ENCODE measurements at places on chromosomes 6 and 20. TPM values are rescaled to one million over a fixed set of nuclear protein-coding genes. Genes with fewer than 3 reads are reported as not detected.

MAS1L gene
- not detected for polyA plus RNA-seq

DOK5 gene
- 0.58 TPM for polyA plus RNA-seq

DNA sequence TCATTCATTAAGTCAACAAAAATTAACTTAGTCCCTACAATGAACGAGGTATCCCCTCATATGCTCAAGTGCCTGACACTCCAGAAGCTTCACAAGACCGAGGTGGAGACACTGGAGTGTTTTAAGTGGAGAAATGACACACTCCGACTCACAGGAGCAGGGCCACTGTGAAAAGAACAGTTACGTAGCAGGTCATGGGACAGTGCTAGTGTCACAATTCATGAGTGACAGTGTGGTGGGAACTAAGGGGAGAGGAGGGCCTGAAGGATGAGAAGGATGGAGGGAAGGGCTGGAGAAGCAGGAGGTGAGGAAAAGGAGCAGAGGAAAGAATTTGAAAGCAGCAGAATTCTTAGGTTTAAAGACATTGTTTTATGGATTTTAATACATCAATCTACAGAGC lies 1.3 kb upstream of the HLA-A start:
- DNase-seq: no peak
- peaks cover 25% of the 10 kb centered on the region for H3K36me3 ChIP-seq
- H3K4me1 ChIP-seq: peaks cover 39% of the 10 kb centered on the region
- no peak overlapping the region for H3K27ac ChIP-seq

DNA sequence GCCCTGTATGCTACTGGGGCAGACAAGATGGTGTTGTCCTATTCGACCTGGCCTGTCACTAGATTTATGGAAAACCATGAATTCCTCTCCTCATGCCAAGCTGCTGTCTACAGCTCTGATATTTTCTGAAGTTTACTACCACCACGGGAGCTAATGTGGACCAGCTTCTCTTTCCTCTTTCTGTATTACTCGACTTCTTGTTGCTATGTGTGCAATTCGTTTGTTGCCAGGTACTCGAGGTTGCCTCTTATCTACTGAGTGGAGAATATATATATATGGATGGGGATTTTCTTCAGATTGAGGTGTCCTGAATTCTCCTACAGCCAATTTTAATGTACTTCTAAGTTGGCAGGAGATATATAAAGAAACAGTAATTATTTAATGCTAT lies 34.7 kb downstream of the MAN1A1 start:
- H3K27ac ChIP-seq: peak overlapping the region; percentile 55
- H3K4me1 ChIP-seq: peaks cover 64% of the 10 kb centered on the region
- DNase-seq: no peak
- H3K36me3 ChIP-seq: no peaks in the 10 kb centered on the region
- H3K27me3 ChIP-seq: no peaks in the 10 kb centered on the region

DNA sequence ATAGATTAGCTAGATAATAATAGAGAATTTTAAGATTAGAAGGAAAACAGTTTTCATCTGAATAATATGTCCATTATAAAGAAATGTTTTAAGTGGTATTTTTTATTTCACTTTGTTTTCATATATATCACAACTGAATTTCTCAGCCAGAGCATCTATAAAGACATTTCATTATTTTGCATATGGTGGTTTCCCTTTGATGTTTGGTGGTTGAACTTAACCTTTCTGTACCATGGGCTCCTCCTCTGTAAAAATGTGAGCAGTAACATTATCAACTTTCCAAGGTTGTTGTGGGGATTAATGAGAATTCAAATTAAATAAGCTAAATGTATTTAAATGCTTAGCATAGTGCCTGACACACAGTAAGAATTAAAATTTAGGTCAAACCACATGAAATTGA lies 119.8 kb upstream of the QKI start:
- H3K27me3 ChIP-seq: peaks cover 4% of the 10 kb centered on the region
- H3K36me3 ChIP-seq: no peaks in the 10 kb centered on the region
- no peaks in the 10 kb centered on the region for H3K4me1 ChIP-seq
- no peak for DNase-seq

All from spleen (tissue), 13 donors.